NCI-H748 treated with DMSO at 0.1 percent for 48 hours (cell line): ENCODE measurements at places on chromosomes 4 and X.

- no peak for DNase-seq
These were observed 76.1 kb downstream of the SLC9A6 start for GRCh38 chrX:136061286-136061685.

GRCh38 chr4:176358083-176358469, 38.3 kb downstream of the SPCS3 start:
- DNase-seq = no peak

GRCh38 chrX:13808865-13809264, 8.0 kb downstream of the GPM6B start:
- DNase-seq = no peak

GRCh38 chrX:69150281-69150960, 14.8 kb downstream of the PJA1 start:
- no peak for DNase-seq

- no peak for DNase-seq
These were observed 2.0 kb downstream of the SLC25A6 start for GRCh38 chrX:1389993-1390285.

DNA sequence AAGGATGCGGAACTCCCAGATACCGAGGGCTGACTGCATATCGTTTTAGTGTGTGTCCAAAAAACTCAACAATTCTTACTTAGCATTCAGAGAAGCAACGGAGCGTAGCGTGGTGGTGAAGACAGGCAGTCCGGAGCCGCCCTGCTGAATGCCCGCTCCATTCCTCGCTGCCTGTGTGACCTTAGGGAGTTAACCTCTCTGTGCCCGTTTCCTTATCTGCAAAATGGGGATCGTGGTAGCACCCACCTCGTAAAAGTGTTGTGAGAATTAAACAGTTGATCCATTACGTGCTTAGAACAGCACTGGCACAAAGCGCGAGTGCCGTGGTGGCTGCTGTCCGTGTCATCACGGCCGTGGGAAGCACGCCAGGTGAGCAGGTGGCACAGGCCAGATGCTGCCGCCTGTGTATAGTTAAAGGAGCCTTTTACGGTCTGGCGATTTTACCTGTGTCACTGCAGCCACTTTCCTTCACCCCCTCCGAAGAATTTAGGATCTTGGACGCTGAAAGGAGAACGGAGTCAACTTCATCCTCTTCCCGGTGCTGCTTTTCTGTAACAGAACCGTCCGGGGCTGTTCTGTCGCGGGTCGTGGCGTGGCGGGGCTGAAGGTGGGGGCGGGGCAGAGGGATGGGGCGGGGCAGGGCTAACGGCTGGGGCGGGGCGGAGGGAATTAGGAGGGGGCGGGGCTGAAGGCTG, 885 bp downstream of the CCDC110 start:
- DNase-seq = peak; percentile 30

DNA sequence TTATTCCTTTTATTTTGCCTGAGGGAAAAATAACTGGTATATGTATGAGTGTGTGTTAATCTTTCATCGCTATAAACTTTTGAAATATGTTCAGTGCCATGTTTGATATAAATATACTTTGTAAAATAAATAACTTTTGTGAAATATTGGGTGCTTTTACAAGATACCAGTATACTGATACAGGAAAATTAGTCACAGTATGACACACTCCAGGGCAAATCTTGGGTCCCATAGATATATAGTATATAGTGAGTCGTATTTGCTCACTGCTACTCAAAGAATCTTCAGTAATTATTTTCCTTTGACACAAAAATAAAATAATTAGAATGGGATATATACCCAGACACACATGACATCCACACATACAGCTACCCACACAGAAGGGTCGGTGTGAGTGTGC, 472.3 kb downstream of the GRID2 start:
- DNase-seq = no peak
